ENCODE measurements at places on chromosomes 7 and 10. TPM values are rescaled to one million over a fixed set of nuclear protein-coding genes. Genes with fewer than 3 reads are reported as not detected.

- DNase-seq, result peak; percentile 53
Observed at GRCh38 chr7:116977172-116977571, 23.9 kb downstream of the ST7 start.

- no peak for DNase-seq
Observed at GRCh38 chr7:50229964-50230363, 74.6 kb upstream of the IKZF1 start.

GRCh38 chr7:30738026-30738915 lies 13.7 kb upstream of the INMT start:
- no peak for DNase-seq

GRCh38 chr10:104038958-104039752 lies 46.5 kb downstream of the COL17A1 start:
- no peak for DNase-seq

DNA sequence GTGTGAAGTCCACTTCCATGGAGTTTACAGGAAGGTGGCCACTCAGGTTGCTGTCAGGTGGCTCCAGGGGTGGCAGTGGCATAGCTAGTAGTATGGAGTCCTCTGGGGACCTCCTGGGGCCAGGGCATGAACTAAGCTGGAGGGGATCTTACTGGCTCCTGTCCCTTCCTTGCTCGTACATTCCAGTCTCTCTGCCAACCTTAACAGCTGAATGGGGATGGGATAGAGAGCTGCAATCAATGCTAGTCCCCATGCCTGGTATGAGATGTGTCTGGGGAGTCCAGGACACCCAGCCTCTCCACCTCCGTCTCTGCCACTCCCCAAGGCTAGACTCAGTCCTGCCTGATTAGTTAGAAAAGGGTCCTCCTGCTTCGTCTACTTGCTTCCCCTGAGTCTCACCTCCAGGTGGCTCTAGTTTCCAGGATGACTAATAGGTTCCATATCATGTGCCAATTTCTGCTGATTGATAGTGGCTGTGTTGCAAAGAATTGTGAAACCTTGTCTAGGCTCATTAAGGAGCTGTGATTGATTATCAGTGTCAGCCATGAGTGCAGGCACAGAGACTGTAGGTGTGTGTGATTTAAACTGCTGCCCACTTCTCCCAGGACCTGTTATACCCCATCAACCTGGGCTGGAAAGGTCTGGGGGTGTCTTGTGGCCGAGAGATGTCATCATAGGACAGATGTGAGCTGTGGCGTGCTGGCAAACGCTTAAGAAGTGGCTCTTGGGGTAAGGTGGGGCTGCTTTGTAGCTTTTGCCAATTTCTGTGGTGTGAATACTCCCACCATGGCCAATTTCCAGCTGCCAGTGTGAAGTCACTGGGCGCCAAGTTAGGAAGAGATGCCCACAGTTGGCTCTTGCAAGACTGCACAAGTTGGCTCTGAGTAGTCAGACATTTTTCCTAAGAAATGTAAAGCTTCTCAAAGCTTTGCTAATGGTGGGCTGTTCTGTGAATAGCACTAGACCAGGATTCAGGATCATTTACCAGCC lies 59.8 kb downstream of the COL13A1 start:
- DNase-seq, result peak; percentile 92

- DNase-seq, result no peak
Observed at GRCh38 chr10:104368381-104368780, 14.7 kb downstream of the CFAP58 start.

GRCh38 chr10:51006686-51007085 lies 67.6 kb upstream of the PRKG1 start:
- DNase-seq, result no peak

DNA sequence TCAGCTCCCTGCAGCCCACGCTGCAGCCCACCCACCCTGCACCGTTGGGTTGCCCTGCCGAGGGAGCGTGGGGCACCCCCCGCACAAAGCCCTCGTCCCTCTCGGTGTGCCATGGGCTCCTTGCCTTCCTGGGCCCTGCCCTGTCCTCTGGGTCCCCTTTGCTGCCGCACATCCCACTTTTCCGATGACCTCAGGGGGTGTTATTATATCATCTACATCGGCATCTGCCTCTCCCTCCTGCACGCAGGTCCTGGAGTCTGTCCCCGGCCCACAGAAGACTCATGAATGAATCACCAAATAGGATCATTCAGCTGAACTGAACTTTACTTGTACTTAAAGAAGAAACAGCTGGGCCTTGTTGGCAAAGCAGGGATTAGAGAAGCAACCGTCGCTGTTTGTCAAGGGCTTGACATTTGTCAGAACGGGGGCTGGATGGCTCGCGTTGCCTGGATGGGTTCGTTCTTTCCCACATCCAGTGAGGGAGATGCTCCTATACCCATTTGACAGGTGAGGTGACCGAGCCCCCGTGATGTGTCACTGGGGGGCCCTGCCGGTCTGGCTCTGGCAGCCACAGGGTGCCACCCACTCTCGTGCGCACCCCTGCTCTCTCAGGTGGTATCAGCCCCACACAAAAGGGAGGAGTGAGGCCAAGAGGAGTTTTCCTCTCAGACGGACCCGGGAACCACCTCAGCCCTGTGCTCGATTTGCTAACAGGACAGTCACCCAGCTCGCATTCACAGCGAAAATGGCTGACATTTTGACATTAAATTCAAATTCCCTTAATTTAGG lies 58.6 kb upstream of the EBF3 start:
- no peak for DNase-seq

DNA sequence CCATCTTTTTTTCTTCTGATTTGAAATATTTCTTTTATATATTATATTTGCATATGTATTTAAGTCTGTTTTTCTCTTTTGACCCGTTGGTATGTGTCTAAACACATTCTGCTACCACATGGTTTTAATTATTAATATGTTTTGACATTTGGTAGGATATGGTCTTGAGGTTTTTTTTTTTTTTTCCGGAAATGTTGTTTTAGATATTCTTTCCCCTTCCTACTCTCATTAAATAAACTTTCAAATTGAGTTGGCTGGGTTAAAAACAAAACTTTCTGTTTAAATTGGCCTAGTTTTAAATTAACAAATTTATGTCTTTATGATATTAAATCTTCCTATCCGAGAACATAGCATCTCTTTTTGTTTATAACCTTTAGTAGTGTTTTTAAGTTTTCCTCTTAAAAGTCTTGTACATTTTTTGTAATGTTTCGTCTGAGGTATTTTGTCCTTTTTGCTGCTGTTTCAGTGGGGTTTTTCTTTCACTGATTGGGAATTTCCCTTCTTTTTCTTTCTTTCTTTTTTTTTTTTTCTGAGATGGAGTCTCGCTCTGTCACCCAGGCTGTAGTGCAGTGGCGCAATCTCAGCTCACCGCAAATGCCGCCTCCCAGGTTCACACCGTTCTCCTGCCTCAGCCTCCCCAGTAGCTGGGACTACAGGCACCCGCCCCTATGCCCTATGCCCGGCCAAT lies 25.4 kb downstream of the STAM start:
- DNase-seq, result no peak

GRCh38 chr7:133364959-133365690 lies 112.2 kb downstream of the EXOC4 start:
- no peak for DNase-seq

ASB4 gene
- total RNA-seq, result not detected

GPRIN2 gene
- 29.2 TPM for total RNA-seq

FKBP6 gene
- not detected for total RNA-seq

Data from renal cortical epithelial cell (primary cell).